Occipital lobe (tissue), 3 donors: ENCODE measurements at places on chromosomes 2 and 18.

- DNase-seq: no peak
Measured at GRCh38 chr2:39867268-39867667, 88.2 kb upstream of the THUMPD2 start.

- DNase-seq: no peak
Measured at GRCh38 chr2:105748566-105748965, 3.9 kb downstream of the NCK2 start.

- no peak for DNase-seq
Measured at GRCh38 chr2:4947911-4948310, 744.3 kb upstream of the SOX11 start.

DNA sequence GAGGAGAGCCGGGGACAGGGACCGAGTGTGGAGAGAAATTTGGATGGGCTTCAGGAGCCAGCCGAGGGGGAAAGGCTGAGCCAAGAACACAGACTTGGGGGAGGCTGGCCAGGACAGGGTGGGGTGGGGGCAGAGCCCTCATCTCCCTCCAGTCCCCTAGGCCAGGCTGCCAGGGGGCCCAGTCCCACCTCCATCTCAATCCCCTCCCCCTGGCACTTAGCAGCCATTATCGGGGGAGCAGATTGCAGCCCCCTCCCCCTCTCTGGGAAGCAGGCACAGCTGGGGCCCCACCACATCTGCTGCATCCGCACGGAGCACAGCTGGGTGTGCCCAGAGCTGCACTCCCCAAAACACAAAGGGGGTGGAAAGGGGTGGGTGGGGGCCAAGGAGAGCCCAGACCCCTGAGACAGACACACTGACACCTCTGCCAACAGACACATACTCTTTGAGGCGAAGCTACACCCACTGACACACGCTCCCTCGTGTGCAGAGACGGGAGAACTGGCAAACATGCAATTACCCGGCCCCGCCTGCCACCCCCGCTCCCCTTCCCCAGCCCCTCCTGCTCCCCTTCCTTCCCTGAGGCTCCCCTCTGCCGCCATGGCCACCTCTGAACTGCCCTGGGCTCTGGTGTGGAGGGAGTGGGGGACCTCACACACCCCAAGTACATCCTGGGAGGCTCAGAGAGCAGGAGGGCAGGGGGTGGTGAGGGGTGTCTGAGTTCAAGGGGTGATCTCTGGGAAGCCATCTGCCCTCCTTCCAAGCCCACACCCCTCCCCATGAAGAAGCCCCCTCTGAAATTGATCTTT is 5.1 kb upstream of the ASIC4 start:
- no peak for DNase-seq

GRCh38 chr2:160652236-160652635 is 158.6 kb upstream of the RBMS1 start:
- peak; percentile 47 for DNase-seq

- DNase-seq: no peak
Measured at GRCh38 chr18:13427354-13427753, 208.8 kb downstream of the LDLRAD4 start.

- DNase-seq: no peak
Measured at GRCh38 chr18:38644875-38645641, 1079.5 kb upstream of the CELF4 start.

DNA sequence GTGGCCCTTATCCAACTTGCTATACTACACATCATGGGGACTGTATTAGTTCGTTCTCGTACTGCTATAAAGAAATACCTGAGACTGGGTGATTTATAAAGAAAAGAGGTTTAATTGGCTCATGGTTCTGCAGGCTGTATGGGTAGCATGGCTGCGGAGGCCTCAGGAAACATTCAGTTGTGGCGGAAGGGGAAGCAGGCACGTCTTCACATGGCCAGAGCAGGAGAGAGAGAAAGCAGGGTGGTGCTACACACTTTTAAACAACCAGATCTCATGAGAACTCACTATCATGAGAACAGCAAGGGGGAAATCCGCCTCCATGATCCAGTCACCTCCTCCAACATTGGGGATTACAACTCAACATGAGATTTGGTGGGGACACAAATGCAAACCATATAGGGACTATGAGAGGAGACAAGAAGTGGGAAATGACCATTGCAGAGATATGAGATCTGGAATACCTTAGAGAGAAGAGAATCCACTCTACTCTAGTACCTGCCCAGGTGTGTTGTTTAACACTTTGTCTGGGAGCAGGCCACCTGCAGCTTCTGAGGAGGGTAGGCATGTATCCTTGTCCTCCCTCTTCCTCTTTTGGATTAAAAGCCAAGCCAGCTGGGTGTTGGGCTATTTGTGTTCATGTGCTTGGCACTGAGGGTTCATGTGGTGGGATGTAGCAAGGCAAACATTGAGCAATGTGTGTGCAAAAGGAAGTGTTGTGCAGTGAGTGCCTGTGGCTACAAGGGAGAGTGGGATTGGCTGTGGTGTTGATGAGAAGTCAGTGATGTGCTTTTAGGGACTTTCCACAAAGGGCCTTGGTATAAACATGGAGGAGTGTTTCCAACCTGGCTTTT is 22.8 kb downstream of the TTLL4 start:
- DNase-seq: no peak

DNA sequence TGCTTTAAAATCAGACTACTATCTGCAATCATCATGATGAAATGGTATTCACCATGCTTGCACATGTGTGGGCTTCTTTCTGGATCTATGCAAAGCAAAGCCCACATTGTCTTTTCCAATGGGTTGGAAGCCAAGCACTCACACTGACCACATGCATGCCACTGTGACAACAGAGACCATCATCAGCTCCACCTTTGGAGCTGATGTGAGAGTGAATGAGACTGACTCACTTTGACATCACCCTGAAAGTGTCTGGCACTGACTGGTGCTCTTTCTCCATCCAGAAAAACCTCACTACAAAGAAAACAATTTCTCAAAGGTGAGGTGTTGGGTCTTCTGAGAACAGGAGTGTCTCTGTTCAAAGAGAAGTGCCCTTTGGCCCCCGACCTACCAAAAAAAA is 4.7 kb downstream of the MYO5B start:
- no peak for DNase-seq

DNA sequence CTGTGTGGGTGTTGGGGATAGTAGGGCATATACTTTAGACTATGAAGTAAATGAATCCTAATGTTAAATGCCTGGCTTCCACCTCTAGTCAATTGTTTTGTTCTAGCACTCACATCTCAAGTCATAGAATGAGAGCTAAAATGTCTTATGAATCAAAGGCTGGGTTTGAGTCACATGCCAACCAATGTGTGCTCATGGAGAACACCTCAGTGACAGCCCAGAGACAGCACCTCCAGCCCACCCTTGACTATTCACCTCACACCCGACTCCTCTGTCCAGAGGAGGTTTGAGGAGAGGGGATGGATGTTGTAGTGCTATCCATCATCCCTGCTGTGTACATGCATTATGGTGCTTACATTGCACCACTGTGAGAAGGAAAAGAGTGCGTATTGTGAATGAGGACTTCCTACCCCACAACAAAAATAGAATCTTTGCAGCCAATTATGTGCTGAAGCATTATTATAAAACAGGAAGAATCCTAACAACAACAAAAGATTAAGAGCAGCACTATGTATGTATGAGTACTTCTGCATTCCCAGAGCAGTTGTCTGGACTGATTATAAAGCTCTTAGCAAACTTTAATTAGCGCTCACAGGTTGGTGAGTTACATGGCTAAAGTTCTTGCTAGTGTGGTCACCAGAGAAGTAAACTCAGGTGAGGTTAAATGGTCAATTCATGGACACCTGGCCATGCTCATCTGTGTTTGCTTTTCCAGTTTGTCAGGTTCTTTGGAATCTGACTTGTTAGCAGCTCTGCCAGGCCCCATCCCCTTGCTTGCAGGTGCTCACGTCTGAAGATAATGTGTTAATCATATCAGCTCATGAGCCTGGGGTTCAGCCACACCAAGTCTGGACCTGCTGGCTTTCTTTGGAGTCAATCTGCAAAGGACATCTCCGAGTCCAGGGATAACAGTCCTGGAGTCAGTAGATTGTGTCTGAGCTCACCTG is 55.3 kb upstream of the NABP1 start:
- DNase-seq: no peak
